ENCODE measurements at places on chromosomes 1 and 21.

GRCh38 chr1:100868364-100868995 lies 26.2 kb downstream of the EXTL2 start:
- DNase-seq = no peak

- DNase-seq = peak; percentile 43
Observed at GRCh38 chr1:14599183-14599791, 802 bp downstream of the KAZN start.

GRCh38 chr1:54086754-54087153 lies 33.3 kb downstream of the TCEANC2 start:
- DNase-seq = no peak

- no peak for DNase-seq
Observed at GRCh38 chr1:82395440-82395839, 594.7 kb downstream of the ADGRL2 start.

- DNase-seq = no peak
Observed at GRCh38 chr1:2468540-2468939, 7.5 kb upstream of the PLCH2 start.

GRCh38 chr1:44346184-44346583 lies 8.9 kb downstream of the ERI3 start:
- DNase-seq = no peak

DNA sequence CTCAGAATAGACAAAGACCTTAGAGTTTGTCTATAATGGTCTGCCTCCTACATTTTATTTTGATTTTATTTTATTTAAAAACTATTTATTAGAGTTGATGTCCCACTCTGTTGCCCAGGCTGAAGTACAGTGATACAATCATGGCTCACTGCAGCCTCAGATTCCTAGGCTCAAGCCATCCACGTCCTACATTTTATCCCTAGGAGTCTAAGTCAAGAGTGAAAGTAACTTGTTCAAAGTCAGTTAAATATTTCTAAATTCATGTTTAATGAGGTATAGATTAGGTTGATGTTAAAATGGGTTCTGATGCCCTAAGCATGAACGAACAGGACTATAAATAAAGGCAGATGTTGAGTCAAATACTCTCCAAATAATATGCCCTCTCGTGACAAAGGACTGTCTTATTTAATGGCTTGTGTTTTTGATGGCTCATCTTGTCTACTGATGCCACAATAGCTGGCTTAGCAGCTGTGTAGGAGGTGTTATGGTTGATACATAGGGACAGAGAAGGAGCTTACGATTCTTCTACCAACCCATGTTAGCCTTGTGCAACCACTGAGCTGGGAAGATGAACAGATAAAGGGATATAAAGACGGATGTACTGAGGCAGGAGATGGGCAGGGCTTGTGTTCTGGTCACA lies 66.0 kb upstream of the CR1L start:
- DNase-seq = no peak

DNA sequence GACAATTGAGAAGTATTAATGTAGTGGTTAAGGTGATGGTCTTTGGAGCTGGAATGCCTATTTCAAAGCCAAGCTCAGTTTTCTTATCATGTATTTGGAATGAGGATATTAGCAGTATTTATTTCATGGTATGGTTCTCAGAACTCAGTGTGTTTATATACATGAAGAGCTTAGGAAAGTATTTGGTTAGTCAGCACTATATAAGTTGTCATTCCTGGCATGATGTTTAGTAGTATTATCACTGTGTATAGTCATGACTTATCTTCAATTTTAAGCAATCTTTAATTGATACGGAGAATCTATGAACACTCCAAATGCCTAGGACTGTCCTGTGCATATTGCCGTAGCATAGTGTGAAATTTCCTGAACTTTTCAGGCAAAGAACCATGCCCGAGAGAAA lies 501.9 kb upstream of the USP24 start:
- DNase-seq = no peak

- DNase-seq = no peak
Observed at GRCh38 chr1:12047120-12047876, 15.8 kb upstream of the TNFRSF8 start.

DNA sequence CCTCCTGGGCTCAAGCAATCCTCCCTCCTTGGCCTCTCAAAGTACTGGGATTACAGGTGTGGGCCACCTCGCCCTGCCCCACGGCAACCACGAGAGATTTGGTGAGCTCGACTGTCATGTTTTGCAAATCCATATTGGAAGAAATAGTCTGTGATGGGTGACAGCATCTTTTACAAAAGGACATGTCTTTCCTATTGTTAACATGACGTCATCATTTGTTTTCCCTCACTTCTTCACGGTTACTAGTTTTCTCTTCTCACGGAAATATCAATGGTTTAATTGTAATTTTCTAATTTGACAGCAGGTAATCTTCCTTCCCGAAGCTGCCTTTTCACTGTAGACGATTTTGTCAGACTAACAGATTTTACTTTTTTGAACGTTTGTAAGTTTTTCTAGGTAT lies 110.8 kb upstream of the GREM2 start:
- DNase-seq = no peak

GRCh38 chr21:33036430-33037162 lies 10.9 kb downstream of the OLIG2 start:
- DNase-seq = no peak

DNA sequence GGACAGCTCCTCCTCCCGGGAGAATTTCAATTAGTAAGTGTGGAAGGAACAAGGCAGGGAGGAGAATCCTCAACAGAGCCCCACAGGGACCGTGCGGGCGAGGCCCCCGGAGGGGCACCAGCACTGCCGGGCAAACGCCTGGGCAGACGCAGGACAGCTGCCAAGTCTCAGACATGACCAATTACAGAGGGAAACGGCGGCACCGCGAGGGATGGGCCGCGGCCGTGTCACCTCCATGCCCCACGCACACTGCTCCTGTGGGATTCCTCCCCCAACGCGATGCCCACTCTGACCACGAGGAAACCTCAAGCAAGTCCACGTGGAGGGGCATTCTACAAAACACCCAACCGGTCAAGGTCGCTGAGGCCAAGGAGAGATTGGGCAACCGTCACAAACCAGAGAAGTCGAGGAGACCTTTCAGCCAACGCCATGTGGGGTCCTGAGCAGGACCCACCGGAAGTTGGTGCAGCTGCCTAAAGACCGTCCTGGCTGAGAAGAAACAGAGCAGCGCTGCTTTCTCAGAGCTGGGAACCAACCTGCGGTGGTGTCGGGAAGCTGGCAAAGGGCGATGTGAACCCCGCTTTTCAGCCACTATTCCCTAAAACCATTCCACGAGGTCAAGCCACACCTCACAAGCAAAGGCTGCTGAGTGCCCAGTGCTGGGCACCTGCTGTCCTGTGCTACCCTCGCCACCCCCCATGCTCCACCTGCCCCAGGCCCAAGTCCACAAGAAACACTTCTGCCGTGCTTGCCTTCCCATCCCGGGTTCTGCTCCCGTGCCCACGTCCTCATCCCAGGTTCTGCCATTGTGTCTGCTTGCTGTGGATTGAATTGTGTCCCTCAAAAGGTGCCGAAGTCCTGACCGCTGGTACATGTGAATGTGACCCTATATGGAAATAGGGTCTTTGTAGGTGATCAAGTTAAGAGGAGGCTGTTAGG lies 1.4 kb upstream of the KRTAP10-4 start:
- no peak for DNase-seq

- DNase-seq = peak; percentile 56
Observed at GRCh38 chr1:239976130-239976968, 115.3 kb upstream of the FMN2 start.

DNA sequence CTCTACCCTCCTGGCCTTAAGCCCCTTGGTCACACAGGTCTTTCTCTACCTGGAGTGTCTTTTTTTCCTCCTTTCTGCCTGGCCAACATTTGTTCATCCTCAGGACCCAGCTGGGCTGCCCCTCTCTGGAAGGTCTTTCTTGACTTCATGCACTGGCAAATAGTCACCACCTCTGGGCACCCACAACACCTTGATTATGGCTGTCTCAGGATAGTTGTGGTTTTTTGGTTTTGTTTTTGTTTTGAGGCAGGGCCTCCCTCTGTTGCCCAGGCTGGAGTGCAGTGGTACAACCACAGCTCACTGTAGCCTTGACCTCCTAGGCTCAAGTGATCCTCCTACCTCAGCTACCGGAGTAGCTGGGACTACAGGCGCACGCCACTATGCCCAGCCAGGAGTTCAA lies 10.8 kb downstream of the RPS6KA1 start:
- DNase-seq = no peak

DNA sequence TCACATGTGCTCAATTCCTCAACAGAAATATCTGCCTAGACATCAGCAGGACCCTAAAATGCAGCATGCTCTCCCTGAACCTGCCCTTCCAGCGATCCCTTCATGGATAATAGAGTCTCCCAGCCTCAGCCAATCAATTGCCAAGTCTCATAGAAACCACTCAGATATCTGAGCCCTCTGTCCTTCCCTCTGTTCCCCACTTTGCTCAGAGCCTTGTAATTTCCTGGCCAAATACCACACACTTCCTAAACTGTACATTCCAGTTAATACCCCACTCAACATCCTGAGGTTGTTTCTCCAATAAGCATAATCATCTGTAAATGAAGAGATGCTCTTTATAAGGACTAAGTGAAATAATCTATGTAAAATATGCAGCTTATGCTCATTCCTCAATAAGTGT lies 59.3 kb upstream of the PTGFRN start:
- no peak for DNase-seq

GRCh38 chr1:172613294-172613693 lies 45.6 kb upstream of the FASLG start:
- no peak for DNase-seq

DNA sequence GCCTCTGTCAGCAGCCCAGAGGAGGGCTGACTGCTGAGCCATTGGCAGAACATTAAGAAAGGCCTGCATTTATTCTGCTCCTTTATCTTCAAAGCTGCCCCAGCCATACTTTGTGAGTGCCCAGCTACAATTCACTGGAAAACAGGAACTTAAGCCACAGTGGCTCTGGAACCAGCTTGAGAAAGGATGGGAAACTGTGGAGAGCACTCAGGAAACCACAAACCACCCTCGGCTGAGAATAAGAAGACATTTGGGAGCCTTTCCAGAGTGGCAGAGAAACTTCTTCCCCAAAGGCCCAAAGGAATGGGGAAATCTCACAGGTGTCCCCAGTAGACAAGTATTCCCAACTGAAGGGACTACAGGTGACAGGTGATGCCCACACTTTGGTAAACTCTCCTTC lies 1.8 kb downstream of the LAMB3 start:
- DNase-seq = no peak

GRCh38 chr1:110727246-110727645 lies 52.5 kb upstream of the KCNA3 start:
- no peak for DNase-seq

GRCh38 chr1:116772648-116773045 lies 18.4 kb downstream of the CD2 start:
- DNase-seq = no peak

DNA sequence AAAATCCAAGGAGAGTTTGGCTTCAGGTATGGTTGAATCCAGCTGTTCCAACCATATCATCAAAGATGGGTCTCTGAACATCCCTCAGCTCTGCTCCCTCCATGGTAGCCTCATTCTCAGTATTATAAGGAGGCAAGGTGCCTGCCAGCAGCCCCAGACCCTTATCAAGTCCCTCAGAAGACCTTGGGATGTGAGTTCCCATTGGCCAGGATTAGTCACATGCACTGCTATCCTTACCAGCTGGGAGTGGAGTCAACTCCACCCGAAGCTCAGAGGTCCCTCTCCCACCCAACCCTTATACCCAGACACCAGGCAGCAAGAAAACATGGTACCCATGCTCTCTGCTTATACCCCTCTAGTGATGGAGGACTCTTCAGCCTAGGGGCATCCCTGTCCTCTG lies 153.7 kb upstream of the ZBTB40 start:
- no peak for DNase-seq

GRCh38 chr1:209497729-209498128 lies 85.8 kb upstream of the CAMK1G start:
- no peak for DNase-seq

- no peak for DNase-seq
Observed at GRCh38 chr1:23050201-23050600, 30.9 kb downstream of the KDM1A start.

GRCh38 chr1:9651565-9652378 lies at the start of gene PIK3CD:
Gene PIK3CD (plus strand): TSS chr1:9651731. CDS start chr1:9710456, 58,725 bp downstream.
- DNase-seq = peak; percentile 61

DNA sequence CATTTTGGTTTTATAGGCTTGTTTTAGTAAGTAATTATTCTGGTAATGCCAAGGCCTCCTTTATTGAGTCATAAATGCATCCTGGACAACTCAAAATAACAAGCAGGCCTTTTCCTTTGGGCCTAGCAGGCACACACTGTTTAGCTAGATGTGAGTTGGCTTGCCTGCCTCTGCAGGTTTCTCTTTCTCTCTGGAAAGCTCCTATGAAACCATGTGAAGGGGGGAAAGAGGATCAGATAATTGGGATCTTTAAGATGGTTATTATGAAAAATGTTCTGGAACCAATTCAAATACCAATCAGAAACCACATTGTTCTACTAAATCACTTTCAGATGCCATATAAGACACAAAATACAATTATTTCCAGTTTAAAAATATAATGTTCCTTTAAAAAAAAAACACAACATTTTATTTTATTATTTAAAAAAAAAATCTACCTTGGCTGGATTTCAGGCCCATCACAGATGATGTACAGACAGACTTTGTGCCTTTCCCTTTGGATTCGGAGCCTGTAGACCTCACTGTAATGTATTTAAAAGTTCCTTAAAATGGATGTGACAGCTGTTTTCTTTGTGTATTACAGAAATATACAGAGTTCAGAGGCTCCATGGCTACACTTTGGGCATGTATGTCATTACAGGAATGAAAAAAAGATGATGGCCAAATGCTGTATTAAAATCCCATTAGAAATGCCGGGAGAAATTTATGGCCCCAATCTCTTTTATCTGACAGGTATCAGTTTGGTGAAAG lies 80.2 kb downstream of the NTMT2 start:
- no peak for DNase-seq

- no peak for DNase-seq
Observed at GRCh38 chr21:41068496-41068895, 99.5 kb upstream of the BACE2 start.

DNA sequence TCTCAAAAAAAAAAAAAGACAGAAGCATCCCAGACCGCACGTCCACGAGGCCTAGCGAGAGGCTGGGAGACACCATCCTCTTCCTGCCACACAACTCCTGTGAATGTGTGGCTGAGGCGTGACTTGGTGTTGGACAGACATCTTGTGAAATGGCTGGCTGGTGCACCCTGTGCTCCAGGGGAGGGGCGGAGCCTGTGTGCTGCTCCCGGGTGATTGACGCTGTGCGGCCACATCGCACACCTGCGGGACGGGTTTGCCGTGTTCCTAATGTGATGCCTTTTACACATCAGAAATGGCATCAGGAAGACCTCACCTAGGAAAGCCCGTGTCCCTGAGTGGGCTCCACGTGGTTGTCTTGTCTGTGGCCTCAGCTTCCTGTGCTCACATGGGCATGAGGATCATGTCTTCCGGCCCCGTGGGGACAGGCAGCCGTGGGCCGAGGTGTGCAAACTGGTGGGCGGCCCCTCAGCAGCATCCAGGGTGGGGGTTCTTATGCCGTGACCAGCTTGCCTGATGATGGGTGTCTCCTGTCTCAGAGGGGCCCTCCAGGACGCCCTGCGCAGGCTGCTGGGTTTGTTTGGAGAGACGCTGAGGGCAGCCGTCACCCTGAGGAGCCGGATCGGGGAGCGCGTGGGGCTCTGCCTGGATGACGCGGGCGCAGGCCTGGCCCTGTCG lies 64.4 kb downstream of the PCNT start:
- no peak for DNase-seq

All from H9 (cell line).